H1 (cell line): ENCODE measurements at places on chromosomes 3 and 15.

DNA sequence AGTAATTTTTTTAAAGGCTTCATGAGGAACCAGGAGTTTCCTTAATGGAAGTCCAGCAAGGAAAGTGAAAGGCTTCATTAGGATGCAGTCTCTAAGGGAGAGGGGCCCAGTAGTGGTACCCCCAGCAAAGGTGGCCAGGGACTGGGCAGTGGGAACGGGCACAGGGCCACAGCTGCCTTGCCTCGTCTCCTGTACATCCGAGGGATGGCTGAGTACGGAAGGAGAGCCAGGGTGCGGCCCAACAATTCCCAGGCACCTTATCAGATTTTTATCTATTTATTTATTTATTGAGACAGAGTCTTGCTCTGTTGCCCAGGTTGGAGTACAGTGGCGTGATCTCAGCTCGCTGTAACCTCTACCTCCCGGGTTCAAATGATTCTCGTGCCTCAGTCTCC, 14.5 kb downstream of the SEMA3G start:
- no peak overlapping the region for H3K4me3 ChIP-seq
- no peak overlapping the region for H3K27ac ChIP-seq
- no peaks in the 10 kb centered on the region; the same call in 1 of the 2 replicates for H3K4me1 ChIP-seq
- no peak for DNase-seq

GRCh38 chr15:58427987-58428386, 3.8 kb upstream of the LIPC start:
- no peak overlapping the region for H3K4me3 ChIP-seq
- H3K27me3 ChIP-seq = no peaks in the 10 kb centered on the region
- H3K4me1 ChIP-seq = no peaks in the 10 kb centered on the region
- H3K27ac ChIP-seq = no peak overlapping the region
- no peaks in the 10 kb centered on the region for H3K36me3 ChIP-seq

DNA sequence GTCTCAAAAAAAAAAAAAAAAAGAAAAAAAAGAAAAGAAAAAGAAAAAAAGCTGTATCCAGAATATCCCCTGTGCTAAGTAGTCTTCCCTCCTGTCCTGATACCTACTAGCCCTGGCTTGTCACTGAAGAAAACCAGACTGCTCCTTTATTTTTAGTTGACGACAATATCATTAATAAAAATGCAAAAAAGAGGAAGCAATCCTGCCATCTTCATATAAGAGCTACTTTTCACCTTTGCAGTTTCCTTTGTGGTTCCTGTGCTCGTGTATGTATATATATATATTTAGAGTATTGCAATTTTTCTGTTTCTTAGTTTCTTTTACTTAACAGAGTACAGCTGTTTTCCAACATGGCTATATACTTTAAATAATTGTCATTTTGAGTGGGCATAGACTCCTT, 13.6 kb downstream of the C3orf20 start:
- DNase-seq = no peak
- no peaks in the 10 kb centered on the region for H3K4me1 ChIP-seq
- H3K27me3 ChIP-seq = no peaks in the 10 kb centered on the region
- no peaks in the 10 kb centered on the region for H3K36me3 ChIP-seq
- H3K27ac ChIP-seq = no peak overlapping the region
- H3K4me3 ChIP-seq = no peak overlapping the region

GRCh38 chr3:127535901-127536829, 54.4 kb downstream of the TPRA1 start:
- H3K4me1 ChIP-seq = peaks cover 11% of the 10 kb centered on the region
- H3K27ac ChIP-seq = no peak overlapping the region
- H3K4me3 ChIP-seq = no peak overlapping the region

DNA sequence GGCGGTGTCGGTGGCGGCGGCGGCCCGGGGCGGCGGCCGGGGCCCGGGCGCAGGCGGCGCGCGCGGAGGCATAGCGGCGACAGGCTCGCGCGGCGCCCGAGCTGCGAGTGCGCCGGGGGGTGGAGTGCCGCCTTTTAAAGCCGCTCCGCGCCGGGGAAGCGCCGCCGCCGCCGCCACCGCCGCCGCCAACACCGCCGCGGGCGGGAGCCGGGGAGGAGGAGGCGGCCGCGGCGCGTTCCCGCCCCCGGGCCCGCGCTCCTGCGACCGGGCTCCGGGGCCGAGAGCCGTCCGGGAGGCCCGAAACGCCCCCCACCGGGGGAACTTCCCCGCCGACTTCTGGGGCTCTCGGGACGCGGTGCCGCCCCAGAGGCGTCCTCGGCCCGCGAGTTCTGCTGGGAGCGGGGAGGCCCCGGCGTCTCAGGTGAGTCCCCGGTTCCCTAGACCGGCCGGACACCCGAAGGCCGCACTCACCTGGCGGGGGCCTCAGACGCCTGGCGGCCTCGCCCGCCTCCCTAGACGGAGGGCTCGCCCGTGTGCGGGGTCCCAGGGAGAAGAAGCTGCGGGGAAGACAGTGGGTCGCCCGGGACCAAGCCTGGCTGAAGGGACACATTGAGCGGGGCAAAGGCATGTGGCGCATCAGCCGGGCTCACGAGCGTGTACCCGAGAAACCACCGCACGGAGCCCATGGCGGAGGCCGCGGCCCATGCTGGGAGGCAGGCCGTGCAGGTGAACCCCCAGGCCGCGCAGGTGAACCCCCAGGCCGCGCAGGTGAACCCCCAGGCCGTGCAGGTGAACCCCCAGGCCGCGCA, at the start of gene PCSK6:
Gene PCSK6, minus strand, starts transcription at position 109 of the 809 bp plus-strand sequence. Its CDS starts 37 bp downstream, at position 72.
- H3K36me3 ChIP-seq = no peaks in the 10 kb centered on the region
- peak within 1 kb of the TSS; percentile 61 for H3K4me3 ChIP-seq
- peak; percentile 68 for DNase-seq
- H3K4me1 ChIP-seq = no peaks in the 10 kb centered on the region

DNA sequence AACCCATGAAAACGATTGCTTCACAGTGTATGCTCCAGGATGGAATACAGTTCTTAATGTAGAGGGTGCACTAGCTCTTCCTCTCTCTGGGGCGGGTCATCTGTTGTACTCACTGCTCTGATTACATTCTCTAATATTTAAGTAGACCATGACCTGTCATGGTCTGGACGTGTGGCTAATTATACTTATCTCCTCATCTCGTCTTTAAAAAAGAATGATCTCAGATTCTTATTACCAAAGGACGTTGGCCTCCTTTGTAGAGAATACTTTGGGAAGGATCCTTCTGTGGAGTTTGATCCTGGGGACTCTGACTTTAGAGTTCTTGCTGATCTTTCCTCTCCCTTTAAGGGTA, 48.4 kb upstream of the TRAK1 start:
- peaks cover 8% of the 10 kb centered on the region; the same call in 1 of the 2 replicates for H3K4me1 ChIP-seq
- H3K4me3 ChIP-seq = peak overlapping the region; percentile 32; the same call in 1 of the 2 replicates
- DNase-seq = no peak
- peak overlapping the region; percentile 82 for H3K27ac ChIP-seq

- no peak for DNase-seq
- H3K4me3 ChIP-seq = no peak overlapping the region
- H3K4me1 ChIP-seq = no peaks in the 10 kb centered on the region
These were observed 36.5 kb downstream of the ATP13A3 start for GRCh38 chr3:194450341-194450740.

DNA sequence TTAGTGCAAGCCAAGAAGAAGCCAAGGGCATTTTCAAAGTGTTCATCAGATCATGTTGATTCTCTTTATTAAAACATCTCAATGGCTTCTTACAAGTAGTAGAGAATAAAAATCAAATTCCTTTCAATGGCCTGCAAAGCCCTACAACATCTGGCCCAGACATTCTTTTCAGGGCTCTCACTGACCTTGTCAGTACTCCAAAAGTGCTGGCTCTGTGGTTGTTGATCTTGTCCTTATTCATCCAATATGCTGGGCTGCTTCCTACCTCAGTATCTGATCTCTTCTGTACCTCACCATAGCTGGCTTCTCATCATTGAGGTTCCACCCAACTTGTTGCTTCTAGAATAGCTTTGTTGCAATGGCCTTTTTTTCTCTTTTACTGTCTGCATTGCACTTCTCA, 74.0 kb upstream of the SAMMSON start:
- H3K4me1 ChIP-seq = no peaks in the 10 kb centered on the region
- no peaks in the 10 kb centered on the region for H3K36me3 ChIP-seq
- H3K27me3 ChIP-seq = no peaks in the 10 kb centered on the region
- no peak overlapping the region for H3K4me3 ChIP-seq

GRCh38 chr15:85570336-85570735, 189.9 kb downstream of the AKAP13 start:
- no peak overlapping the region for H3K4me3 ChIP-seq
- no peak for DNase-seq
- H3K4me1 ChIP-seq = no peaks in the 10 kb centered on the region
- no peak overlapping the region for H3K27ac ChIP-seq
- H3K27me3 ChIP-seq = no peaks in the 10 kb centered on the region

DNA sequence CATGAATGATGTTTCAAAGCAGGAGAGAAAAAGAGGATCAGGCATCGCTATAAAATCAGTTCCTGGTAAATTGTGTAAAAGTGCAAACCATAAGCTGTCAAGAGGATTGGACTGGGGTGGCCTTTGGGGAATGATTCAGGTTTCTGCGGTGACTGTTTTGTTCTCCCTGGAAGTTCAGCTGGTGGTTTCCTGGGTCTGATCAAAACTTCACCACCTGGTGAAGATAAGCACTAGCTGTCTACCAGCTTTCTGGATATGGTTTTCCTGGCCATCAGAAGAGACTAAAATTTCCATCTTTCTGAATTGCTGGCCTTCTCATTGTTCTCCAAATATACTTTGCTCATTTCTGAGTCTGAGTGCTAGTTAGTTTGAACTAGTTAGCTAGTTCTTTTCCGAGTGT, 2.7 kb upstream of the NANOGP8 start:
- peaks cover under 1% of the 10 kb centered on the region; the same call in 1 of the 2 replicates for H3K36me3 ChIP-seq
- no peaks in the 10 kb centered on the region for H3K4me1 ChIP-seq
- no peak overlapping the region for H3K4me3 ChIP-seq
- no peak for DNase-seq

- H3K27ac ChIP-seq = no peak overlapping the region
- H3K27me3 ChIP-seq = no peaks in the 10 kb centered on the region
- H3K4me1 ChIP-seq = peaks cover 5% of the 10 kb centered on the region; the same call in 1 of the 2 replicates
- H3K36me3 ChIP-seq = no peaks in the 10 kb centered on the region
- no peak overlapping the region for H3K4me3 ChIP-seq
- DNase-seq = no peak
These were observed 981 bp upstream of the SCAP start for GRCh38 chr3:47476644-47477199.

- no peaks in the 10 kb centered on the region for H3K27me3 ChIP-seq
- peaks cover 23% of the 10 kb centered on the region for H3K4me1 ChIP-seq
- no peak overlapping the region for H3K27ac ChIP-seq
- DNase-seq = no peak
These were observed 2.4 kb downstream of the GCHFR start for GRCh38 chr15:40766194-40766815.

DNA sequence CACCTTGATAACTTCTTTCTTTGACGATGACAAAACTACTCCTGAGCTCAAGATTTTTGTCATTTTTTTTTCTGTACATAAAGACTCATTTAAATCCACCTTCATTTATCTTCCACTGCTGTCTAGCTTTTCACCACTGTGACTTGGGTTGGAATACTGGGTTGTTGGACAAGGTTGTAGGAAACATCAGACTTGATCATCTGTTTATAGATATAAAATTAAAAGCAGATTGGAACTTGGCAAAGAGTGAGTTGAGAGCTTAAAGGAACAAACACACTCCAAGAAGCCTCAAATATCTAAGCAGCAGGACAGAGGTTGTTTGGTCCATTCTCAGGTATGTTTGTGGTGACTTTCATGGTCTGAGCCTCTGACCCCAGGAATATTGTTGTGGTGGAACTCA, 141.7 kb upstream of the NDN start:
- no peaks in the 10 kb centered on the region for H3K27me3 ChIP-seq
- no peak for DNase-seq
- no peaks in the 10 kb centered on the region for H3K4me1 ChIP-seq
- H3K27ac ChIP-seq = no peak overlapping the region

DNA sequence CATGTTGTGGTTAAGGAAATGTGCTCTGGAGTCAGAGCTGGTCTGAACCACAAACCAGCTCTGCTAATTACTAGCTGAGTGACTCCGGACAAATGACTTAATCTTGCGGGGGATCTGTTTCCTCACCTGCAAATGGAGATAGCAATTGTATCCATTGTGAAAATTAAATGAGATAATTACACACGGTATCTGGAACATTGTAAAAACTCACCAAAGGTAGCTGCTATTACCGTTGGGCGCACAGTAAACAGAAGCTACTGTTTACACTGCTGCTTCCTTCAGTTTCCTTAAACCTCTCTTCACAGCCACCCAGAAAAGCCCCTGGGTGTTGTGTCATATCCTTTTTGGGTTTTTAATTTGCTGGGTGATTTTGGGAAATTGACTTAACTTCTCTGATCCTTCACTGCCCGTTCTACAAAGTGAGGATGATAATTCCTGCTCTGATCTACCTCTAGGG, 107.8 kb downstream of the MEGF11 start:
- H3K27me3 ChIP-seq = no peaks in the 10 kb centered on the region
- no peaks in the 10 kb centered on the region for H3K36me3 ChIP-seq
- no peaks in the 10 kb centered on the region; the same call in none of the 2 replicates for H3K4me1 ChIP-seq

DNA sequence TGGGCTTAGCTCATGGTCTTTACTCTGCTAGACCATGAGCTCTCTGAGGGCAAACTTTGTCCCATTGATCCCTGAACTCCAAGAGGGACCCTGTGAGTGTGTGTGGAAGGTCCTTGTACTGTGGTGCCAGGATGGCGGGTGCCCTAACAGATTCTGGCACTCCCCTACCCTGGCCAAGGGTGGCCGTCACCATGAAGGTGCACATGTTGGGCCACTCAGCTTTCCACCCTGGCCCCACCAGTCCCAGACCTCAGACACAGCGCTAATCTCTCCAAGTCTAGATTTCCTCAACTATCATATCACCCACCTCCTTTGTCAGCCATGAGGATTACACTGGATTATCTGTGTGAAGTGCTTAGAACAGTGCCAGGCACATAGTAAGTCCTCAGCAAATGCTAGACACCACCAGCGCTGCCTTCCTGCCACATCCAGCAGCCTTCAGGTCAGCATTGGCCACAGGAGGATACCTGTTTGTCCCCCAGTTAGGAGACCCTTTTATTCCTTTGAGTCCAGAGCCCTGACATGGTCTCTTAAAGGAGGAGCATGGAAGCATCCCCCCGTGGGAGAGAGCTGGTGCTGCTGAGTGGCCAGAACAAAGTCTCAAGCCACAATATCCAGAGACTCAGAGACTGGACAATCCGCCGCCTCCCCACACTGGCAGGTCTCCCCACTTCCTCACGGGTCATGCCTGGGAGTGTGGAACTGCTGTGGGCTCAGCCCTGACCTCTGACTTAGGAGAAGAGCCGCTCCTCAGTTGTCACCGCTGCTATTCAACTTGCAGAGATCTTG, 44.5 kb upstream of the SLCO2A1 start:
- no peak overlapping the region for H3K27ac ChIP-seq
- H3K27me3 ChIP-seq = no peaks in the 10 kb centered on the region
- no peaks in the 10 kb centered on the region for H3K4me1 ChIP-seq
- peak; percentile 17 for DNase-seq
- no peak overlapping the region for H3K4me3 ChIP-seq
- no peaks in the 10 kb centered on the region for H3K36me3 ChIP-seq

GRCh38 chr3:139312959-139313358, 30.9 kb upstream of the MRPS22 start:
- H3K4me1 ChIP-seq = peaks cover 3% of the 10 kb centered on the region; the same call in 1 of the 2 replicates
- no peak for DNase-seq
- no peaks in the 10 kb centered on the region for H3K36me3 ChIP-seq

DNA sequence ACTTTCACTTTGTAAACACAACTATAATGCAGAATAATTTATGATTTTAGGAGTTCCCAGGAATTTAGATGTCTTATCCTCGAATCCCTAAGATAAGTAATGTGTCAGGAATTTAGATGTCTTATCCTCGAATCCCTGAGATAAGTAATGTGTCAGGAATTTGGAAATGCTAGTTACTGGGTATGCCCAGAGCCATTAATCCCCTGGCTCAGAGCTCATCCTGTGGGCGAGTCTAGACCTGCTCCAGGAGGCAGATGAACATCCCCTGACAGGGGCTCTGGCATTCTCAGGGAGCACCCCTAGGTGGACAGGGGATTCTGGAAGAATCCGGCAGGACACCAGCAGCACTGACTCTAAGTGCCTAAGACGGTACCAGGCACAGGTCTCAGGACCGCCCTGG, 163.3 kb downstream of the ARRDC4 start:
- no peaks in the 10 kb centered on the region for H3K4me1 ChIP-seq
- DNase-seq = no peak
- no peak overlapping the region for H3K4me3 ChIP-seq
- no peak overlapping the region for H3K27ac ChIP-seq
- H3K27me3 ChIP-seq = no peaks in the 10 kb centered on the region
